ENCODE measurements at places on chromosomes 1 and 21.

- peak; percentile 15 for DNase-seq
Observed at GRCh38 chr1:11337580-11338073, 64.6 kb downstream of the UBIAD1 start.

- DNase-seq: no peak
Observed at GRCh38 chr1:181909010-181909409, 152.5 kb downstream of the ZNF648 start.

- DNase-seq: no peak
Observed at GRCh38 chr21:16243396-16243795, 513.6 kb downstream of the USP25 start.

DNA sequence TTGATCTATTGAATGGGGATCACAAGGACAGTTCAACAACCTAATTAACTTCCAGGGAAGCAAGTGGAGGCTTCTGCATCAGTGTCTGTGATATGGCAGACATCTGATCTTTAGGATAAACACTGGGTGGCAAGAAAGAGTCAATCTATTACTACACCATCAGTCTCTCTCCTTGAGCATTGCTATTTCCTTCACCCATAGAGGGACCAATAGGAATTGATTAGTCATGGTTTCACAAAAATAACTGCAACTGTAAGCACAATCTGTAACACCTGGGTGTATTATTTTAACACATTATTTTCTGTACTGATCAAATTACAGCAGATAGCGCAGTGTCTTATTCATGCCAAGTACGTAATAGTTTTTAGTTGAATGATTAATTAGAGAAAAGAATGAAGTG lies 50.3 kb downstream of the USP24 start:
- no peak for DNase-seq

- DNase-seq: no peak
Observed at GRCh38 chr1:35809114-35810095, 1.6 kb downstream of the AGO4 start.

DNA sequence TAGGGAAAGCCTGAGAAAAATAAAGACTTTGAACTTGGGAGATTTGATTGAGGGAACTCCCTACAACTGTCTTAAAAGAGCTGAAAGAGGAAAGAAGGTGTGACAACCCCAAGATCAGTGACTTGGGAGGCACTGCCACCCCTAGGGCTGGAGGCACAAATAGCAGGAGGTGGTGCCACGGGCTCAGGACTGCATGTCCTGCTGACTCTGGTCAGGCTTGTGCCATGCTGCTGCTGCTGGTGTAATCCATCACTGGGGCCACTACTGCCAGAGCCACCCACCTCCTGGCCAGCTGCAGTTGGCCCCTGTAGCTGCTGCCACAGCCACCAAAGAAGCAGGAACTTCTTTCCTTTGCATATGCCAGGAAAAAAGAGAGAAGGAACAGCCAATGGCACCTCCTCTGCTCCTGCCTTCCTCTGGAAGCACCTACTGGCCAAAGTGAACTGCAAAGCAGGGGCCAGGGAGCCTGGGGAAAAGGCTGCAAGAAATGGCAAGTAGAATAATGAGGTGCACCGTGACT lies 730.3 kb downstream of the PTPRU start:
- DNase-seq: no peak

DNA sequence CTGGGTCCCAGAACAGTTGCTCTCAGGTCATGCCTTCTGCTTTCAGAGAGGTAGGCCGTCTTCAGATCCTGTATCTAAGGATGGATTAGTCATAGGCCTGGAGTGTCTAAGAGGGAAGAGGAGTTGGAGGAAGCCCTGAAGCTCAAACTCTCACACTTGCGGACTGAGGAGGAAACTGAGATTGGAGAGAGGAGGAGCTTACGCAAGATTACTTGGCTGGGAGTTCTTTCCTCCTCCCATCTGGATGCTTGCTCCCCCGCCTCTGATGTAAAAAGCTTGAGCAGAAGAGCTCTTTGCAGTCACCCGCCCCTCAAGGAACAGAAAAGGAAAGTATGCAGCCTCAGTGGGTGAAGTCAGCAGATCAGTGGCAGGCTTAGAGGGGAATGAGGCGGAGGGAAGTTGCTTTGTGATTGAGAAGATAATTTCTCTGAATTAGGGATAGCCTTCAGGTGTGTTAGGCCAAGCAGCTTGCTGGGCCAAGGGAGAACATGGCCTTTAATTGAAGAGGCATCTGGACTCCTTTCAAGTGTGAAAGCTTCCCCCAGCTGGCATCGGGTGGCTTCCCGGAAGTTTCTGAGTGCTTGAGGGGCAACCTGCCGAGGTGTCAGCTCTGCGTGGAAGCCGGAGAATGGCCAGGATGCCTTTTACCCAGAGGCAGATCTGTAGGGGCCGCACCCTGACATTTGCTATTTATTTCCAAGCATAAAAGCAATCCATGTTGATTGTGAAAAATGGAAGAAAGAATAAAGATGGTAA lies 6.6 kb downstream of the ADORA1 start:
- DNase-seq: no peak

GRCh38 chr1:239337799-239338430 lies 48.5 kb upstream of the CHRM3 start:
- DNase-seq: no peak

GRCh38 chr1:155860970-155861510 lies 1.7 kb downstream of the SYT11 start:
- DNase-seq: no peak

DNA sequence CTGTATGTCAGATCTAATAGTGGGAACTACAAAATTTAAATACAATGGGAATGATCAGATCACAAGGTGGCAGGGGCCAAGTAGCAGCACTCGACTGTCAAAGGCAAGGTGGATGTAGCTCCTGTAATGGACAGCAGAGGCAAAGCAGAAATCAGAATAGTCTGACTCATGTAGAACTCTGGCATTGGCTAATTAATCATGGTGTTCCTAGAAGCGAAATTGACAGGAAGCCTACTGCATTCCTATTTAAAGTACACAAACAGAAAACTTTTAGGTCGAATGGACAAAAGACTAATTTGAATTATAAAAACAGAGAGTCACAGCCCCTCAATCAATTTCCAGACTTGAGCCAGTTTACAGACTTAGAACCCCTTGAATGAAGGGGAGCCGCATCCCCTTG lies 17.4 kb upstream of the IL12RB2 start:
- DNase-seq: no peak

Measured in NCI-H1048 (cell line).